HT1080 (cell line): ENCODE measurements at places on chromosomes 3 and 15. TPM values are rescaled to one million over a fixed set of nuclear protein-coding genes. Genes with fewer than 3 reads are reported as not detected.

The FAN1 gene
- total RNA-seq = 11.9 and 14.7 TPM in 2 replicates

The WDR93 gene
- not detected in 2 replicates for total RNA-seq

The HTR3E gene
- not detected in 2 replicates for total RNA-seq

The TRIM71 gene
- not detected in 2 replicates for total RNA-seq

DNA sequence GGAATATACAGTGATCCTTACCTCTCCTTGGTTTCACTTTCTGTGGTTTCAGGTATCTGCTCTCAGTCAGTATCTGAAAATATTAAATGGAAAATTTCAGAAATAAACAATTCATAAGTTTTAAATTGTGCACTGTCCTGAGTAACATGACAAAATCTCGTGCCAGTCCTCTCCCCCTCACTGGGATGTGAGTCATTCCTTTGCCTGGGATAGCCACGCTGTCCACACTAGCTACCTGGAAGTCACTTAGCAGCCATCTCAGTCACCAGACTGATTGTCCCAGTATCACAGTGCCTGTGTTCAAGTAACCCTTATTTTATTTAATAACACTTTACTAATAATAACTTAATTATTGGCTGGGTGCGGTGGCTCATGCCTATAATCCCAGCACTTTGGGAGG is 15.3 kb upstream of the KLHL25 start:
- peak; percentile 28 for DNase-seq

DNA sequence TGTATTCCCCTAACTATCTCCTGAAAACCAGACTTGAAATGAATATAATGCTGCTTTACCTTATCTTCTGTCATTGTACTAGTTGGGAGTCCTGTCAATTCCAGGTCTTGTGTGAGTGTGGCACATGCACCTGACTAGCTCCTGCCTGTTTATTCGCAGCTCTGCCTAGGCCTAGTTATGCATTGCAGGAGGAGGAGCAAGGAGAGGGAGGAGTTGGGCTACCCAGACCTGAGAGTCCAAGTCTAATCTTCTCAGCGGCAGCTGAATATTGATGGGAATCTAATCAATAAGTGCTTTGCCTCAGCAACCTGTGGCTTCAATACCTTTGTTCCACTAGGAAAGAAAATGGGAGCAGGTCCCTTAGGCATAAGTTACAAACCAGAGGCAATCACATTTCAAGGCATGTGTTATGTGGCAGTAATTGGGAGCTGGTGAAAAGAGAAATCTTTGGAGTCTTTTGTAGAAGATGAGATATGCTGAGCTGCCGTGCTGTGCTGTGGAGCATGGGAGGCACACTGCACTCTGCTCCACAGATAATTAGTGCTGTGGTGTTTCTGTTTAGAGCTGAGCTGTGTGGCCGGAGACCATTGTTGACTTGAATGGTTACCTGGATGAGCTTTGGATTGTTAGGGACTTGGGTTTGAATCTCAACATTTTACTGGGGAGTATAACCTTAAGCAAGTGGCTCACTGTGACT is at the start of gene SLC2A2:
Gene SLC2A2 (minus strand): TSS at position 124 of the 697 bp plus-strand sequence. CDS start 50 bp downstream, at position 74.
- DNase-seq = no peak

DNA sequence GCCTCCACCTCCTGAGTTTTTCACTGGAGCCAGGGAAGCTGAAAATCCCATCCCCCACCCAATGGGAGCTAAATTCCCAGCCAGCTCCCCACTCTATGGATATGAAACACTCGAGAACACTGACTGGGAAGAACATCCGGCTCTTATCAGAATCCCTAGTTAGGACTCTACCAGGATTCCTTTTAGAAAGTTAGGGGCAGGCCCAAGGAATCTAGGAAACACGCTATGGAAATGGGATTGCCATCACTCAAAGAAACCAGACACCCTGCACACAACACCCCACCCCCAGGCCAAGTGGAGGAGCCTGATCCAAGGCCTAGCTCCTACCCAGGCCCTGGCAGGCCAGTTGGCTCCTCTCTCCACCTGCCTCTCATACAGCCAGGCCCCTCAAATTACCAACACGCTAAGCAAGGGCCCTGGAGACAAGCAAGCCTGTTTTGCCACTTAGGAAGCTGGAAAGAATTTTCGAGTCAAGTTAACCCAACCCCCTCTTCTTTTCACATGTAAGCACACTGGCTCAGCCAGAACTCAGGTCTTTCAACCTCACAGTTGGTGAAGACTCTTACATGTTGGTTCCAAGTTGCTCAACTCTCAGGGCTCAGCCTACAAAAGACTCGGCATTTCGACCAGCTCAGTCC is 75.5 kb downstream of the RBPMS2 start:
- DNase-seq = no peak

- DNase-seq = no peak
Measured at GRCh38 chr3:184820525-184820924, 8.6 kb downstream of the VPS8 start.

DNA sequence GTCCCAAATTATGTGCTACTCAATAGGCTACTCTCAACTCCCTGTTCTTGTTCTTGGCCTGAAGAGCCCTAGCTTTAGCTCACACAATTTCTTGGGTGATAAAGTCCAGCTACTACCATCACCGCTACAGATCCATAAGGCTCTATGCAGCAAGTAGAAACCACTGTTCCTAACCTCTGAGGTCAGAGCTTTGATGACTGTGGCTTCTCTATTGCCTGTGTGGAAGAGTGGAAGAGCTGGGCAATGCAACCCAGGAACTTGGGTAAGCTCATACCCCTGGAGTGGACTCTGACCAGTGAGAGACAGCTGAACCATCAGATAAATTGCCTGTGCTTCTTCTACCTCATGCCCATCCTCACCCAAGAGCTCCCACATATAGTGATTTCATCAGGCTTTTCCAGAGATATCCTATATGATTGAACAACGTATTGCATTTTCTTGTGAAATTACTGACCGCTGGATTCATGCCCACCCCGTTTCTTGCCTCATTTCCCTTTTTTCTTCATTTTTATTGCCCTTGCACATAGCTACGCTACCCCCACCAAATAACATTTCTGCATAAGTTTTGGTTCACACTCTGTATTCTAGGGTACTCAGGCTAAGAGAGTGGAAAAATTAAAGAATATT is 172.3 kb upstream of the MBNL1 start:
- DNase-seq = no peak
